Activated CD4-positive, alpha-beta memory T cell treated with anti-CD3 and anti-CD28 coated beads, Interleukin-2, amount 10 ng/mL, durations not matched to agents 7 days and 5 days (primary cell): ENCODE measurements at places on chromosomes 2 and 18. TPM values are rescaled to one million over a fixed set of nuclear protein-coding genes. Genes with fewer than 3 reads are reported as not detected.
A peak's percentile ranks its signal among the peaks of the same experiment; 100 is the strongest.

DNA sequence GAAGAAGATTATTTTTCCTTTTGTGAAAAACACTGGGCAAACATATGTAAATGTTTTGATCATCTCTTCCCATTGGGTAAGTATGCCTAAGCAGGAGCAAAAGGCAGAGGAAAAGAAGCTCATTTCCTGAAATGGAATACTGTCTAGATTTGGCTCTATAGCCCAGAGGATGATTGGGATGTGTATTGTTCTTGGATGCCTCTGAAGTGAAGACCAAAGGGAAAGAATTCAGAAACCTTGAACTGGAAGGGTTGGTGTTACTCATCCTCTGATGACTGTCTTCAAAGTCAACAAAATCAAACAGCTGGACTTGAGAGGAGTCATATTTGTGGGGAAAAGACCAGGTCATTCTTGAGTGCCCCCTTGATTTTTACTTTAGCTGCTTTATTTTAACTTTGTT is 112.6 kb upstream of the NT5C1B start:
- DNase-seq, result no peak
- H3K4me1 ChIP-seq, result no peaks in the 10 kb centered on the region
- no peaks in the 10 kb centered on the region for H3K27me3 ChIP-seq
- no peak overlapping the region for H3K4me3 ChIP-seq

DNA sequence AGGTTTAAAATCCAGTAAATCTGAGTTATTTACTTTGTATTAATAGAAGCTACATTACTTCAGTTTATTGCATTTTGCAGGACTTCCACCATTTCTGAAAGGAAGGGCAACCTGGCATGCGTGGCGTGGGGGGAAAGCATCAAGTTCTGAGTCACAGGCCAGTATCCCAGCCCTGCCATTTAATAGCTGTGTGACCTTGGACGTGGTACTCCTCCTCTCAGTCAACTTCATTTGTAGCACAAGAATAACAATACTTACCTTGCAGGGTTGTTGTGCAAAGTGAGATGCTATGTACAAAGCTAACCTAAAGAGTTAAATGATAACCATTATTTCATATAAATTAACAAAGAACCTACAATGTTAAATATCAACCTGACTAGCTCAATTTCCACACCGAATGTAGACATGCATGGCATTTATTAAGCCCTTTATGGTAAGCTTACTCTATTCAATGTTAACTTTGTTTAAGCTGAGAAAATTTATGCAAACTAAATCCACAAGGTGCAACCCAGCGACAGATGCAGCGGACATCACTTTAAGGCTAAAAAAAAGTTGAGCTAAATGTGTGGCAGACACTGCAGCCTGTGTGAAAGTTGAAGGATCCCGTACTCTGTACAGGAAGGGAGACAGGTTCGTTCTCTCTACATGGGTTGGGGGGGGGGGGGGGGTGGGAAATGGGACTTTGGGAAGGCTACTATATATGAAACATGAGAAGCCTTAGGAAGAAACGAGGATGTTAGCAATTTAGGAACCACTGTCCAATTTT is 17.2 kb upstream of the STPG4 start:
- peak overlapping the region; percentile 21 for H3K4me3 ChIP-seq
- peaks cover 64% of the 10 kb centered on the region for H3K36me3 ChIP-seq
- H3K27me3 ChIP-seq, result no peaks in the 10 kb centered on the region
- no peak for DNase-seq
- H3K4me1 ChIP-seq, result peaks cover 58% of the 10 kb centered on the region
- no peak overlapping the region for H3K27ac ChIP-seq

DNA sequence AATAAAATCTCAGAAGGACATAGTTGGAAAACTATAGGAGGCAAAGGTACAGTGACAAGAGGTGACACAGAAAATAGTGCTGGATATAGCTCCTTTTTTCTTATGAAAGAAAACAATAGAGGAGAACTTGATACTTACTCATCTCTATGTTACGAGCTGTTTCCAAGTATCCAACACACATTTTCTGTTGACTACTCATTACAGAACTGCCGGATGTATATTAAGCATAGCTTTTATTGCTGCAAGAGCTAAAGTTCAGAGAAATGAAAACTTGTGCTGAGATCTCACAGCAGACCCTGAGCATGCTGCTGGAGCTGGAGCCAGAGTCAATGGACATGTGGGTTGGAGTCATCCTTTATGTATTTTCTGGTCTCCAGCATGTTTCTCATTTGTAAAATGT is 210.0 kb upstream of the NT5C1B start:
- H3K27ac ChIP-seq, result no peak overlapping the region
- no peaks in the 10 kb centered on the region for H3K36me3 ChIP-seq
- DNase-seq, result no peak
- no peak overlapping the region for H3K4me3 ChIP-seq
- no peaks in the 10 kb centered on the region for H3K4me1 ChIP-seq

- DNase-seq, result no peak
- peaks cover 17% of the 10 kb centered on the region for H3K4me1 ChIP-seq
- no peaks in the 10 kb centered on the region for H3K27me3 ChIP-seq
- no peak overlapping the region for H3K27ac ChIP-seq
- H3K4me3 ChIP-seq, result no peak overlapping the region
- H3K36me3 ChIP-seq, result peaks cover 14% of the 10 kb centered on the region
Measured at GRCh38 chr18:63373161-63373560, 6.2 kb upstream of the KDSR start.

POTEC gene
- total RNA-seq, result not detected

- no peak for DNase-seq
- no peaks in the 10 kb centered on the region for H3K36me3 ChIP-seq
- H3K4me3 ChIP-seq, result no peak overlapping the region
- H3K4me1 ChIP-seq, result no peaks in the 10 kb centered on the region
- peaks cover 3% of the 10 kb centered on the region for H3K27me3 ChIP-seq
Measured at GRCh38 chr2:241959751-241960269, 90.3 kb downstream of the RTP5 start.

KLHL41 gene
- not detected for total RNA-seq

KIF1A gene
- 0.71 TPM for total RNA-seq

GRCh38 chr18:73947180-73947921 is 200.3 kb downstream of the FBXO15 start:
- H3K36me3 ChIP-seq, result no peaks in the 10 kb centered on the region
- DNase-seq, result no peak
- H3K27ac ChIP-seq, result no peak overlapping the region
- H3K4me3 ChIP-seq, result no peak overlapping the region
- H3K27me3 ChIP-seq, result no peaks in the 10 kb centered on the region
- no peaks in the 10 kb centered on the region for H3K4me1 ChIP-seq

- H3K4me3 ChIP-seq, result no peak overlapping the region
- no peak overlapping the region for H3K27ac ChIP-seq
- no peaks in the 10 kb centered on the region for H3K4me1 ChIP-seq
Measured at GRCh38 chr2:238988105-238988504, 140.2 kb downstream of the TWIST2 start.

- no peak overlapping the region for H3K4me3 ChIP-seq
- H3K27me3 ChIP-seq, result no peaks in the 10 kb centered on the region
- no peak overlapping the region for H3K27ac ChIP-seq
- DNase-seq, result no peak
Measured at GRCh38 chr2:134354611-134355010, 100.7 kb downstream of the MGAT5 start.

C1QL2 gene
- total RNA-seq, result not detected

- no peak overlapping the region for H3K27ac ChIP-seq
- no peak for DNase-seq
- no peak overlapping the region for H3K4me3 ChIP-seq
- H3K27me3 ChIP-seq, result no peaks in the 10 kb centered on the region
- no peaks in the 10 kb centered on the region for H3K36me3 ChIP-seq
Measured at GRCh38 chr2:58826795-58827194, 585.7 kb upstream of the FANCL start.

DNA sequence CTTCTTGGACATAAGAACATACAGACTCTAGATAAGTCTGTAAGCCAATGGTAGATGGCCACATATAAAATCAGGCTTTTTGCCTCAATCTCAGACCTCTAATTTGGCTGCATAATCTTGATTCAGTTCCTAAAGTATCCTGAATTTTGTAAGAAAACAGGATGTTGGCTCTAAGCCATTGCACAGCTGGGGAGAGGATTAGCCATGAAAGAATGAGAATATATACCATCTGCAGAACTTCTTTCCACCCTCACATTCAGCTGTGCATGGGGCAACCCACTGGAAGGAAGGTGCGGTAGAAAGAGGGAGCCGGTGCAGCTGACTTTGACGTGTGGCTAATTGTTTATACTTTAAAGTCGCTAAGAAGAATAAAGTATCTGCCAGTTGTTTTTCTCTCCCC is 1061.6 kb upstream of the FAM98A start:
- H3K27me3 ChIP-seq, result no peaks in the 10 kb centered on the region
- H3K36me3 ChIP-seq, result no peaks in the 10 kb centered on the region
- DNase-seq, result no peak
- no peaks in the 10 kb centered on the region for H3K4me1 ChIP-seq
- H3K4me3 ChIP-seq, result no peak overlapping the region

DNA sequence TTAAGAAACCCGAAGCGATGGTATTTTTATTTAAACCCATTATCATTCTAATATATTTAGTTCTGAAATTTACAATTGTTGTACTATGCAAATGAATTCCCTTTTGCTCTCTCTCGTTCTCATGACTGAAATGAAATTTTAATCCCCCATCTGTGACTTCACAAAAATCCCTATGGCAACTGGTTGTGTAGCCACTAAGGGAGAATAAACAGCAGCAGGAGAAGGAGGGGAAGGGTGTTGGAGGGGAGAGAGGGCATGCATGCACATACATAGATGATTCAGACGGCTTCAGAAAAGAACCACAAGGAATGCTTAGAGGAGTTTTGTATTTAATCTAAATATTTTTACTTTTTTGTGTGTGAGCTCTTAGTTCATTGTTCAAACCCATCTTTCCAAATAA is 36.8 kb downstream of the CPS1 start:
- H3K4me1 ChIP-seq, result no peaks in the 10 kb centered on the region
- H3K4me3 ChIP-seq, result no peak overlapping the region
- H3K36me3 ChIP-seq, result no peaks in the 10 kb centered on the region
- H3K27me3 ChIP-seq, result no peaks in the 10 kb centered on the region

CLEC4F gene
- not detected for total RNA-seq

SRD5A2 gene
- not detected for total RNA-seq

MDH1B gene
- 0.15 TPM for total RNA-seq

PROM2 gene
- 0.15 TPM for total RNA-seq

DNA sequence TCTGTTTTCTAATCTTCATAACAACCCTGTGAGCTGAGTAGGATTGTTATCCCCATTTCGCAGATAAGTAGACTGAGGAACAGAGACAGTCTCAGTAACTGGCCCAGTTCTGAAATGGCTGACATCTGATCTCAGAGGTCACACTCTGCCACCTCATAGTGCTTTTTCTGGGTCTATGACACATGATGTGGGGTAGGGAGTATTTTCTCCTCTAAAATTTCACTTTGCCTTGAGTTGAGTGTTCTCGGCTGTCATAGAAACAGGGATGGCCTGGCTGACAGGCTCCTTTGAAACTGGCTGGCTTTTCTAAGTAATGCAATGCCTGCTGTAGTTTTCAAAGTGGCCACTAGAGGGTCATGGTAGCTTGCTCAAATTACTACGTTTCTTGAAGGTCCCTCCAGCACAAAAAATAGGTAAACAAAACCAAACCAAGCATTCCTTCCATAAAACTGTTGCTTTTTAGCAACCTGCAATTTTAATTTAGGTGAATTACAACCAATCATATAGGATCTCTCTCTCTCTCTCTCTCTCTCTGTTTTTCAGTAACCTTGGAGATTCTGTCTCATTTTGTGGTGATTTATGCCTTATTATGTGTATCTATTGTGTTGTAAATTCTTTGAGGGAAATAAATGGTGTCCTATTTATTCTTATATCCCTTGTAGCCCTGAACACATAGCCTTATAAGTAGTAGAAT is 84.2 kb upstream of the TTN start:
- H3K4me3 ChIP-seq, result no peak overlapping the region
- H3K27me3 ChIP-seq, result peaks cover 4% of the 10 kb centered on the region
- no peaks in the 10 kb centered on the region for H3K36me3 ChIP-seq
- DNase-seq, result peak; percentile 62
- no peaks in the 10 kb centered on the region for H3K4me1 ChIP-seq

DNA sequence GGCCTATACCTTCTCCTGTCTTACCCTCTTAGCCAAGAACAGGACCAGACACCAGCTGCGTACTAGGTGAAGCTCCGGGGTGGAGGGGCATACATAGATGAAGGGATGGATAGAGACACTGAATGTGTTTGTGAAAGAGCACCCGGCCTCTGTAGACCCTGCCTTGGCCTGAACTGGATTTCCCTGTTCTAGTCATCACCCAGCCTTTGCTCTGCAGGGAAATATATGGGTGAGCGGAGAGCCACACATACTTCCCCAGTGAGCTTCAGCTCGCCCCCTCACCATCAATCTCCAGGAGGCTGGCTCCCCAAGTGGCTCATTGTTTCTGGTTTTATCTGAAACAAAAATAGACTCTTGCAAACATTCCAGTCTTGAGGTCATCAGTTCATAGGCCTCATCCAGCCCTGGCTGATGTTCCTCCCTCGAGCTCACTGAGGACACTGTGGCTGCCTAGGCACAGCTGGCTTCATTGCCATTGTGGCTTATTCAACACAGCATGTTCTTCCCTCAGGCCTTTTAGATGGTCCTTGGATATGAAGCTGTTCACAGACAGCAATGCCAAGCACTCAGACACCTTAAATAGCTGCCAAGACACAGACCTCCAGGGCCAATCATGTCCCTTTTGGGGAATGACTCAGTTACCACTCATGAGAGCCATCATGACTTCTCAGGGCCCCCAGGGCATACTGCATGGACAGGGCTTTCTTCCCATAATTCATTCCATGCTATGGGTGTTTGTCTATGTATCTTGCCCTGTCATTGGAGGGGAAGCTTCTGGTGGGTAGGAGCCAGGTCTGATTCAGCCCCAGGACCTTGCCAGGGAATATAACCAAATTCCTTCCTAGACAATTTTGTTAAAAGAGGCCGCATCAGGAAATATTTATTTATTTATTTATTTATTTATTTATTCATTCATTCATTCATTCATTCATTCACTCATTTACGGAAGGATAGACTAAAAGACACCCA is 82.4 kb downstream of the TTC32 start:
- no peaks in the 10 kb centered on the region for H3K4me1 ChIP-seq
- H3K27ac ChIP-seq, result no peak overlapping the region
- H3K36me3 ChIP-seq, result no peaks in the 10 kb centered on the region
- H3K4me3 ChIP-seq, result no peak overlapping the region
- peaks cover 21% of the 10 kb centered on the region for H3K27me3 ChIP-seq

DNA sequence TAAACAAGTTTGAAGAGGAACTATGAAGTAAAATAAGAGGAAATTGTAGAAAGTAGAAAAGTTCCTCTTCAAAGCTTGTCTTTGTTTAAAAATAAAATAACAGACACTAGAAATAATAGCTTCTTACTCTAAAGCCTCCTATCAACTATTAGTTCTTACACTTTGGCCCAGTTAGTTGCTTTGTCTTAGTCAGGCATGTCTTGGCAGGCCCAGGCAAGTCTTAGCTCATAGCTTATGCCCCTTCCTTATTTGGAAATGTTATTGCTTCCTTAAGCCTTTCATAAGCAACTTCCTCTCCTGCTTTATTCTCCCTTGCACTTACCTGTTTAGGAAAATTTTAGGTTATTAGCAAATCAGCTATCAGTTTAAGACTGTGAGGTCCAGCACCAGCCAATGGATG is 950.6 kb upstream of the LRATD1 start:
- H3K4me3 ChIP-seq, result no peak overlapping the region
- H3K27me3 ChIP-seq, result no peaks in the 10 kb centered on the region
- no peak overlapping the region for H3K27ac ChIP-seq
- H3K36me3 ChIP-seq, result no peaks in the 10 kb centered on the region
- no peak for DNase-seq

- no peaks in the 10 kb centered on the region for H3K4me1 ChIP-seq
- no peaks in the 10 kb centered on the region for H3K36me3 ChIP-seq
- DNase-seq, result no peak
Measured at GRCh38 chr2:192544371-192544955, 349.7 kb upstream of the TMEFF2 start.
